ENCODE measurements at places on chromosomes 16 and 17.

GRCh38 chr16:72536723-72537435, 364.9 kb upstream of the PMFBP1 start:
- H3K4me1 ChIP-seq, result no peaks in the 10 kb centered on the region
- no peak overlapping the region for H3K27ac ChIP-seq
- H3K4me3 ChIP-seq, result no peak overlapping the region
- no peak for DNase-seq
- H3K36me3 ChIP-seq, result no peaks in the 10 kb centered on the region

DNA sequence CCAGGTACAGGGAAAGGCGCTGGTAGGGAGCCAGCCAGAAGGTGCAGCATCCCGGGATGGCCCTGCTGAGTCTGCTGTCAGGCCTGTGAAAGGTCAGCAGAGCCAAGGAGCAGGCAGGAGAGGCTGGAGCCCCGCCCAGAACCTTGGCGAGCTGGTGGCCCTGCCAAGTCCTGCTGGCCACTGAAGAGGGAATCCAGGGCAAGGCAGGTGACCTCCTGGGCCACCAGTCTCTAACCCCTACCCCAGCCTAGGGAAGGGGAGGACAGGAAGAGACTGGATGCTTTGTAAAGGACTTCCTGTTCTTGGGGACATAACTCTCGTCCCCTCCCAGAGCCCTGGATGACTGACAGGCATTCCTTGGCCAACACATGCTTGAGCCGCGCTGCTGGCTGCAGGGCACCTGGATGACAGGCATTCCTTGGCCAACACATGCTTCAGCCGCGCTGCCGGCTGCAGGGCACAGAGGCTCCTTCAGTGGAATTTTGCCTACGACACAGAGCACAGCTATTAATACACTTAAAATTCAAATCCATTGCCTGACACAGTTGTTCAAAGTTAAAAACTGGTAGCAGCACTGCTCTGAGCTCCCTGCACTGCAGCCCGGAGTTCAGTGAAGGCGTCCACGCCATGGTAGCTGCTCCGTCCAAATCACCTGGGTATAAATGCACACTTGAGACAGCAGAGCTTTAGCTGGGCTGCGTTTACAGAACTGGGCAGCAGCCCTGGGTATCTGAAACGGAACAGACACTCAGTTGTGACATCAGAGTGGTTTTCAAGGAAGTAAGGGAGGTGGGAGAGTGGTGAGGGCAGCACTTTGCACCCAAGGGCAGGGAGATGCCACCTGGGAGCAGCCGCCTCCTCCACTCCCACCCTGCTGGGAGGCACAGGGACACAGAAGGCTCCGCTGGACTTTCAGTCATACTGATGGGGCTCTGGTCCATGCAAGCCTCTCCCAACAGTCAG, 2.0 kb upstream of the BRICD5 start:
- H3K4me3 ChIP-seq, result peak overlapping the region; percentile 92
- H3K27ac ChIP-seq, result no peak overlapping the region
- H3K4me1 ChIP-seq, result peaks cover 23% of the 10 kb centered on the region
- no peaks in the 10 kb centered on the region for H3K27me3 ChIP-seq
- no peaks in the 10 kb centered on the region for H3K36me3 ChIP-seq

DNA sequence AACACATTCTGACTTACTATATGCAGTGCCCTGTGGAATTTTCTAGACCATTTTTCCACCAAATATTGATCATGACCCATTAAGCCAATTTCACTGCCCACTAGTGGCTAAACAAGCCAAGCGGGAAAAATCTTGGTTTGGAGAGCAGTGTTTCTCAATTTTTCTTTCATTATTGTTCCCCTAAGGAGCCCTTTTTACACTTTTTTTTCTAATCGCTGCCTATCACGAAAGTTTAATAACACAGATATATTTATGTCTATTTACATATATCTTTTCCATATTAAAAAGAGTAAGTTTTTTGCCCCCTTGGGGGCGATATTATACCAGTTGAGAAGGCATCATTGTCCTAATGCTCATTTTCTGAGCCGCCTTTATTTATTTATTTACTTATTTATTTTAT, 10.8 kb upstream of the TLCD3B start:
- H3K36me3 ChIP-seq, result no peaks in the 10 kb centered on the region
- no peaks in the 10 kb centered on the region for H3K27me3 ChIP-seq
- H3K4me3 ChIP-seq, result no peak overlapping the region
- H3K4me1 ChIP-seq, result peaks cover 3% of the 10 kb centered on the region
- peak; percentile 70 for DNase-seq
- H3K27ac ChIP-seq, result no peak overlapping the region

- no peak overlapping the region for H3K27ac ChIP-seq
- no peaks in the 10 kb centered on the region for H3K27me3 ChIP-seq
- no peak overlapping the region for H3K4me3 ChIP-seq
- peaks cover 24% of the 10 kb centered on the region for H3K4me1 ChIP-seq
Measured at GRCh38 chr16:74698222-74698621, 2.4 kb downstream of the MLKL start.

All from common myeloid progenitor, CD34-positive (primary cell).